Posterior cingulate gyrus (tissue), 11 donors: ENCODE measurements at places on chromosomes 2 and 18.
A peak's percentile ranks its signal among the peaks of the same experiment; 100 is the strongest.

DNA sequence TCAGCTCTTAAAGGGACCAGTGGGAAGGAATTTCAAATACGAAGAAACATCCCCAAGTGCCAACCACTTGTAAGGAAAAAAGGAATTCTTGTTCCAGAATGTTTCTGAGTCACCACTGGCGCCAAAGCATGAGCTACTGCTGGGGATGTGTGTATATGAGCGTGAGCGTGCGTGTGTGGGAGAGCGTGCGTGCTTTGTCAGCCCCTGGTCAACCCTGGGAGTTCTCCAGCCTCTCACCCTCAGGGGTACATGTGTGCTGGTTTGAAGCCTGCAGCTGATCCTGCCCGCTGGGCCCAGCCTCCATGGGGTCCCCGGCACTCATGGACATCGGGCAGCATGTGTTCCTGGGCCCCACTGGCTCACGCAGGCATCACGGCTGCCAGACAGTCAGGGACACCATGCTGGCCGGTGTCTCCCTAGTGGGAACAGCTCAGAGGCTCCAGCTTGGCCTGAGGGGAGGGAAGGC lies 17.1 kb downstream of the HS6ST1 start:
- peak; percentile 89 for DNase-seq

DNA sequence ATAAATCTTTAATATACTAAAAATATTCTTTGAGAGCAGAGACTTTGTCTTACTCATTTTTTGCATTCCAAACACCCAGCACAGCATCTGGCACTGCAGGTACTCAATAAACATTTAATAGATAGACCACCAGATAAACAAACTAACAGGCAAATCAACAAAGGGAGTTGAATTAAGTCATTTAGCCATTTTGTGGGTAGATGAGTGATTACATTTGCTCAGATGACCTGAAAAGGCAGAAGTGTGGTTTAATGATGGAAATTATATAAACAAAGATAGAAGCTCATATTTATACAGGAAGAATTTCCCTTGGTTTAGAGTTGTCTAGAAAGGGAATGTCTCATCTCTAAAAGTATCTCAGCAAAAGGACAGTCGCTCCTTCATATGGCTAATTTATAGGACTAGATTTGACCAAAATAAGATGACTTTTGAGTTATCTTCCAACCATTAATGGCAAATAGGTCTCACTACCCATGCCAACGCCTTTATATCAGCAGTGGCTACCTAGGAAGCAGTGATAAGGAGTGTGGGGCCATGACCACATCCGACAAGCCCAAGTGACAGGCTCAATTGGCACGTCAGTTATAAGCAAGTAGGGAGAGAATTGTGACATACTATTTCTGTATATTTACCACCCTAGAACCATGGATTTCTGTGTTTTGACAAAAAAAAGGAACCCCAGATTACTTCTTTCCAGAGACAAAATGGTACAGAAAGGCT lies 173.5 kb downstream of the ATAD2B start:
- no peak for DNase-seq

DNA sequence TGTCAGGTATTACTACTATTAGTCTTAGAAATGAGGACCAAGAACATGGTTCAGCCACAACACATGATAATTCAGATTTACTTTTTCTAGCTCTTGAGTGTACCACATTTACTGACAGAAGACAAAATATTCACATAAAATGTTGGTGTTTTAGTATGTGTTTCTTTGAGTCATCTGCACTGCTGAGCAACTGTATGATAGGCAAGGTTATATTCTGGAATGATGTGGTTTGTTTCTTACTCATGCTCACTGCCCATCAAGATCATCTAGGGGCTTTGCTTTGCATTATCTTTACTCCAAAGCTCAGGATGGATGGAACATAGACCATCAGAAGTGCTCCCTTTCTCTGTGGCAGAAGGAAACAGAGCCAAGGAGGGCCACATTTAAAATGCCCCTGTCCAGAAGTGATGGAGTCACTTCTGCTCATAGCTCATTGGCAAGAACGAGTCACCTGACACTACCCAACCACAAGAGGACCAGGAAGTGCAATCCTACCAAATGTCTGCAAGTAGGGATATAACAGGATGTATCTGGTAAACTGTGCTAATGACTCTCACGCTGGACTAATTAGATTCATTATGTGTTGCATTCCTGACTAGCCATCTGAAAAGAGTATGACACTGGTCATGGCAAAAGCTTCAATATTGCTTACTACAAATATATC lies 81.5 kb downstream of the DIS3L2 start:
- DNase-seq = no peak

DNA sequence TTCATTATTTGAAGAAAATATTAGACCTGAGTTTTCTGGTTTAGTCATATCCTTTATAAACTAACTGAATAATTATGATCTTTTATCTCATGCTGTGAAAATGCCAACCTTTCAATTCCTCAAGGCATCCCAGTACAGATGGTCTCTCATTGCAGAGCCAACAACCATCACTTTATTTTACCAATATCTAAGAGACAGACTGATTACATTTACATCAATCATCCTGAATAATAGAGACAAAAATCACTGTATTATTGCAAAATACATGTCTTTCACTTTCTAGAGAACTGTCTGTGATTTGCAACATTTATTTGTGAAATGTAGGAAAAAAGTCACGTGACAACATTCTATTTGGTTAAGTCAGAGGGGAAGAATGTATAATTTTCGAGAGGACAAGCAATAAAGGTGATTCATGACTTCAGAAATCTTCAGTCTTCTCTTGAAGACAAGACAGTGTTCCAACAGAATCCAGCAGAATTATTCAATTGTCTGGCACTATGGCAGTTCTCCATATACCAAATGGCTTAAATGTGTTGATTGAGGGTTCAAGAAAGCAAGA lies 503.6 kb upstream of the SYT4 start:
- no peak for DNase-seq

GRCh38 chr2:239758279-239758877 lies 266.8 kb downstream of the NDUFA10 start:
- DNase-seq = peak; percentile 62

GRCh38 chr2:230160112-230160660 lies 59.6 kb downstream of the SP110 start:
- peak; percentile 29 for DNase-seq

GRCh38 chr18:398935-399630 lies 101.4 kb downstream of the COLEC12 start:
- no peak for DNase-seq

GRCh38 chr2:239544143-239544917 lies 143.5 kb upstream of the HDAC4 start:
- DNase-seq = no peak

GRCh38 chr18:23350188-23350587 lies 102.9 kb upstream of the RIOK3 start:
- DNase-seq = no peak

GRCh38 chr2:56292951-56293350 lies 109.2 kb downstream of the CCDC85A start:
- DNase-seq = no peak

DNA sequence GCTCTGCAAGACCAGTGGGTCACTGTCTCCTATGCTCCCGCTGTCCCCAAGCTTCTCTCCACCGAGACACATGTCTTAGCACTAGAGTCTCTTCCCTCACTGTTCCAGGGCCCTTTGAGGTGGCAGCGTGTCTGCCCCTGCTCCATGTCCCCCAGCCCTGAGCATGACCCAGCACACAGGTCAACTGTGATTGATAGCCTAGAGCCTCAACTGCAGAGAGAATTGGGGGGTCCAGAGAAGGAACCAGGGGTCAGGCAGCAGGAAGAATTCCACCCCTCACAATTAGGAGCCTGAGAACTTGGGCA lies 54.6 kb upstream of the ODC1 start:
- no peak for DNase-seq

DNA sequence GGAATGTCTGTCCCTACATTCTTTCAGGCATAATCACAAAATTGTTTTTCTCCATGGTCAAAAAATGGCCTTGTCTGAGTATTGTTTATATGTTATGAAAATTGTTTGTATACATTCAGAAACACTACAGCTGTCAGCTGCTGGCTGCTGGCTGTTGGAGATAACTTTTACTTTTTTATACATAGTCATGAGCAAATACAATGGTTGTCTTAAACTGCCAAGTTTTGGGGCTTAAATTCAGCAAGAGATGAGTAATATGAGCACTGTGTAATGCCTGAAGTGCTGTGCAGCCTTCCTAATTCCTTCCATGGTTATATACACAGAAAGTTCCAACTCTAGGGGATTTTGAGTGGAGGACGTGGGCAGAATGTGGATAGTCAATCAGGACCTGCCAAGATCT lies 168.9 kb upstream of the RMP24 start:
- DNase-seq = no peak

- DNase-seq = peak; percentile 73
These were observed 26.6 kb upstream of the NOTO start for GRCh38 chr2:73175663-73176204.

DNA sequence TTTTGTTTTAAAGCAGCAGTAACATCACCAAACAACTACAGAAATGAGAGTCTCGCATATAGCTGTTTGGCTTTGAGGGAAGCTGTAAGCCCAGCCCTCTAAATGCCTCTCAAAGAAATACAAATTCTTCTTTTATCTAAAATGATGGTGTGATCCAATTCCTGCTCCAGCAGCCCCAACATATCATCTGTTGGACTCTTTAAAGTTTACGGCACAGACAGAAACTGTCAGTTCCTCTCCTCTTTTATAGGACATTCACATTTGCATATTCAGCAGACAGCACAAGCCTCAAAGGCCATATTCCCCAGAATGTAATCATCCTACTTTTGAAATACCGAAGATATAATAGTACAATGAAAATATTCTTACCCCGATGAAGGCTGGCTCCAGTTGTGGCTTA lies 216.9 kb upstream of the REV1 start:
- DNase-seq = no peak

DNA sequence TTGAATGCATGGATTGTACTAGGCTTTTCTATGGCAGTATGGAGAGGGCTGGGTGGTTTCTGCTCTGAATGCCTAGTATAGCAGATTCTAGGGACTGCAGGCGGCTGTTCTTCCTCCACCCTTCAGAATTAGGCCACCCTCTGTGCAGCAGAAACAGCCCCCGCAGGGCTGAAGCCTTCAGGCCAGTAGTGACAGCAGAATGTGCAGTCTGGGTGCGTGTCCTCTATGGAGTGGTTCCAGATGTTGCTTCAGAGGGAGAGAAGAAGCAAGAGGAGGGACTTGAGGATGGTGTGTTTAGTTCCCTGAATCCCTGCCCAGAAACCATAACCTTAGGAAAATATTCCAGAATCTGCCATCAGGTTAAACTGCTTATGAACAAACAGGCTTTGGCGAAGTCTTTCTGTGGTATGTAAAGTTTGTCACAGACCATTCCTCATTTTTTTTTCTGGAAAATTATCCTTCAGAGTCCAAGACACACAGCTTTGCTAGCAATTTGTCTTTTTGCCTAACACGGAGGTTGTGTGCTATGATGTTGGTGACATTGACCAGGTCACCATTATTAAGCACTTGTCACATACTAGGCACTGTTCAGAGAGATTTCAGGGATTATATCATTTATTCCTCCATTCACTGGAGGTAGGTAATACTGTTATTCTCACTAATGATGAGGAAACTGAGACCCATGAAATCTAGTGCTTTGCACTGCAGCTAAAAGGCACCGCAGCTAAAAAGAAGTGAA lies 21.1 kb downstream of the CASP10 start:
- DNase-seq = no peak

DNA sequence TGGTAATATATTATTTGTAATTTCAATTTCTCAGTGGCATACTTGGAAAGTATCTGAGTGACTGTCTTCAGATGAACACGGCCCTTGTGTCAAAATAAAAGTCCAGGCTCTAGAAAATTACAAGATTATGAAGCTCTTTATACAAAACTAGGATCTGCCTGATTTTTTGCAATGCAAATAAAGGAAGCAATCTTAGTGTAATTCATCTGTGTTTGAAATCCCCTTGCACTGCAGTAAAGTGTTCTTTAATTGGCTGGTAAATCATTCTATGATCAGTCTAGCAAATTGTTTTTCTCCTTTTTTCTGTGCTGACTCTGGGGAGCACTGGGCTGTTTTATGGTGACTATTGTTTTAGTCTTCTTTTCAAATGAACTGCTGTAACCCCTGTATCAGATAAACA lies 1039.0 kb downstream of the SOCS6 start:
- DNase-seq = no peak

DNA sequence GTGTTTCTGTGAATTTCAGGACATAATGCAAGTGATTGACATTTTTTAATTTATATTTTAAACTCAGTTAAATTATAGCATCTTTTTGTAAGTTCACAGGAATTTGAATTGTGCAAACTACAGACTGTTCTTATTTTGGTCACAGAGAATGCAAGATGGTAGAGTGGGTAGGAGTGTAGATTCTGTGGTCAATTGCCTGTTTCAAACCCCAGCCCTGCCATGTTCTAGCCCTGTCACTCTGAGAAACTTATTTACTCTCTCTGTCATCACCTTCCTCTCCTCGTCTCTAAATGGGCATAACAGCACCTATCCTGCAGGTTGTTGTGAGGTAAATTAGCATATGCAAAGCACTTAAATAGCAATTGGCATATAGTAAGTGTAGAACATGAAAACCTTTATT lies 879.8 kb downstream of the CPS1 start:
- DNase-seq = no peak

GRCh38 chr2:141186413-141187074 lies 944.3 kb downstream of the LRP1B start:
- no peak for DNase-seq

DNA sequence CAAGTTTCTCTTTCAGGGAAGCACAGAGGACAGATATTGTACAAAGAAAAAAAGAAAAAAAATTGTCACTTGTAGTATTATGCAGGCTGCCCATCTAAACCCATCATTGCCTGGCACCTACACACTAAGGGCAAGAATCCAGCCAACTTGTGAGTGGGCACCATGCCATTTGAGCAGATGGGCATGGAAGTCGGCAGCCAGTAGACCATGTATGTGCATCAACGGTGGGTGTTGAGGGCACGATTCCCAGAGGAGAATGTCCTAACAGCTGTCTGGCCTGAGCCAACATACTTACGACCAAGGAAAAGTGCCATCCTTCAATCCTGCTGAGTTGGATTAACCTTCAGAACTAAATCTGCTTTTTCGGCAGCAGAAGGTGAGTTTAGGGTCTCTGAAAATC lies 63.9 kb downstream of the ARHGAP15 start:
- peak; percentile 40 for DNase-seq

- DNase-seq = no peak
These were observed 232.7 kb upstream of the UBE2E3 start for GRCh38 chr2:180747728-180748127.

DNA sequence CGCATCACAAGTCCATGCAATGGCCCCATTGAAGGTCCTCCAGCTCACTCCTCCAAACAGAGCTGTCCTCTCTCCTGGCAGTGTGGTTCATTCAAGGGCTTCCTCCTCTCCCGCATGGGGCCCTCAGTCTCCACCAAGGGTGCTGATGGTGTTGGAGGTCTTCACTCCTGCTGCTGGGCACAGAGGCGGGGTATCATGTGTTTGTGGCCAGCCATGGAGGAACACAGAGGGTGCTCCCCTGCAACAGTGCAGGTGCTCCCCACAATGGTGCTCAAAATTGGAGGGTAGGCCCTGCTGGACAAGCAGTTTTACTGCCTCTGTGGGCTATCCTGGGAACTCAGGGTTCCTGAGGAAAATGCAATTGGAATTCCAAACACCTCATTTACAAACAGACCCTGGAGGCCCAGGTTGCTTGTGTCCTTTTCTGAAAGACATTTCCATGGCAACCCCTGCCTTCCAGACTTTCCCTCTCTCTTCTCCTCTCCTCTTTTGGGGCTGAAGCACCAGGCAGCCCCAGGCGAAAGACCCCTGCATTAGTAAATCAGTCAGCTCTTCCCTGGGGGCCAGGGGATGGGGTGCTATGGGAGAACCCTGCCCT lies 256.0 kb downstream of the HAUS1 start:
- DNase-seq = no peak
